ENCODE measurements at places on chromosomes 4 and X. TPM values are rescaled to one million over a fixed set of nuclear protein-coding genes. Genes with fewer than 3 reads are reported as not detected.

Gene FAM114A1
- total RNA-seq = 73.7 TPM

Gene S100G
- total RNA-seq = not detected

Gene CT45A5
- not detected for total RNA-seq

Gene KDM5C
- total RNA-seq = 133 TPM

Gene HSFX2
- total RNA-seq = 0.28 TPM
